Effector CD4-positive, alpha-beta T cell (primary cell): ENCODE measurements at places on chromosomes 3 and 15.

DNA sequence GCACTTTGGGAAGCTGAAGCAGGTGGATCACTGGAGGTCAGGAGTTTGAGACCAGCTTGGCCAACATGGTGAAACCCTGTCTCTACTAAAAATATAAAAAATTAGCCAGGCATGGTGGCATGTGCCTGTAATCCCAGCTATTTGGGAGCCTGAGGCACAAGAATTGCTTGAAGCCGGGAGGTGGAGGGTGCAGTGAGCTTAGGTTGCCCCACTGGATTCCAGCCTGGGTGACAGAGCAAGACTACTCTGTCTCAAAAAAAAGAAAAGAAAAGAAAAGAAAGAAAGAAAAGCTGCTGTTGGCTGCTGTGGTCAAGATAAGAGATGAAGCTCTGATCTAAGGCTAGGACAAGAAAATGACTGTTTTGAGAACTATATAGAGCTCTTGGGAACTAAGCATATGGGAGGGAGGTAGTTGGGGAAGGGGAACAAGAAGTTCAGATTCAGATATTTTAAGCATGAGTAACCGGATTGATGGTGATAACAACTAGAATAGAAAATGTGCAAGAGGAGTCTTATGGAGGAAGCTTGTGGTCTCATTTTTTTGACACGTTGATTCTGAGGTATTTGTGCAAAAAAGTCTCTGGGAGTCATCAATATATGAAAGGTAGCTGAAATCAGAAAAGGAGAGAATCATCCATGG lies 25.7 kb downstream of the DNAH12 start:
- no peak for DNase-seq

GRCh38 chr3:112689989-112690388 lies 49.0 kb upstream of the CCDC80 start:
- no peak for DNase-seq

GRCh38 chr3:177491296-177492032 lies 294.2 kb upstream of the TBL1XR1 start:
- DNase-seq = no peak

DNA sequence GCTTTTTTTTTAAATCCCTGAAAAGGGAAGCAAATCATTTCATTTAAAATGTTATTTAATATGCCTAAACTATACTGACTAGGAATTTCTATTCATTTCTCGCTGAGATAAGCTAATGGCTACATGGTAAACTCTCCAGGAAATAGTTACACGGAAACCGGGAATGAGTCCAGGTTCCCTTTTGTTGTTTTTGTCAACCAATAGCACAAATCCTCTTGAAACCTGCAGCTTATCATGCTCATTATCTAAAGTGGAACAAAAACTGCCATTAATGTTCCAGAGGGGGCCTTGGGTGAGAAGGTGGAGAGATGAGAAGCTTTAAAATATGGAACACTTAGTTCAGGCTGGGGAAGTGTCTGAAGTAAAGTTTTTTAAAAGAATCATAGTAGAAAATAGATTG lies 113.5 kb upstream of the ALCAM start:
- no peak for DNase-seq

- no peak for DNase-seq
Measured at GRCh38 chr15:49809894-49810609, 189.2 kb downstream of the DTWD1 start.

DNA sequence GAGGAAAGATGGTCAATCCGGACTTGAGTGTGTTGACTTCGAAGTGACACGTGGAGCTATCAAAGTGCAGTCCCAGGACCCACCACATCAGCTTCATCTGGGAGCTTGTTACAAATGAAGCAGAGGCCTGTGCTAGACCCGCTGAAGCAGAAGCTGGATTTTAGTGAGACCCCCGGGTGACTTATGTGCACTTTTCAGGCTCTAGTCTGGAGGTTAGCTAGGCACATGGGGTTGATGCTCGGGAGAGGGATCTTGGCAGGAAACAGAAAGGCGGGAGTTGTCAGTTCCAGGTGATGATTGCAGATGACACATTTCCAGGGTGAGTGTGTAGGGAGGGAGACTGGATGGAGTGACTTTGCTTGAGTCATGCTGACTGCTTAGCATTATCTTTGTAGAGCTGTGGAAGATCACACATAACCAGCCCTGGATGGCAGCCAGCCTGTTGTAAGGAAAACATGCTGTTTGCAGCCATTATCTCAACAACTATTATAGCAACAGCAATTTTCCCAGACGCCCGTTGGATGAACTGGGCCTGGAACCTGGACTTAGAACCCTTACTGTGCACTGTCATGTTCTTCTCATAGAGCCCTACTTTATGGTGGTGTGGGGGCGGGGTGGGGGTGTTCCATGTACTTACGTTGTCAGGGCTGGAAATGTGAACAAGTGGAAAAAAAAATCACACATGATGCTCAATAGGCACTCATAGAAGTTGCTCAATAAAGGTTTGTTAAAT lies 122.4 kb downstream of the THSD4 start:
- DNase-seq = no peak

- DNase-seq = no peak
Measured at GRCh38 chr3:149647285-149647684, 10.5 kb downstream of the WWTR1 start.

GRCh38 chr15:69289342-69290146 lies 9.2 kb upstream of the PAQR5 start:
- DNase-seq = no peak

DNA sequence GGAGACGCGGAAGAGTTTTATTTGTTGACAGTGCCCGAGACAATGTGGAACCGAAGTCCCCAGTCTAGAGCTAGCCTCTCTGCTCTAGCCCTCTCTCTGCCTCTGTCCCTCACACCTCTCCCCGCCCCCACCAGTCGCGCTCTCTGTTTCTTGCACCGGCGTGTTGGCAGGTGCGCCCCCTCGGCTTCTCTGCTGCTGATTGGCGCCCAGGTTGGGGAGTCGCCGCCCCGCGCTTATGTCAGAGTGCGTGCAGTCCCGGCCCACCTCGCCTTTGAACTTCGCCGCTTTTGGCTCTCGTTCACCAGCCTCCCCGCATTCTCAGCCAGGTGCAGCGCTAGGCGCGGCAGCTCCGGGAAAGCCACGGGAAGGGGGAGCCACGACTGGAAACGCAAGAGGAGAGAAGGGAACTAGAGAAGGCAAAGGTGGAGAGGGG lies at the start of gene SOX14:
TSS of gene SOX14 (plus strand) at position 315 of the 433 bp plus-strand sequence. CDS start 470 bp downstream, outside the sequence.
- DNase-seq = no peak

DNA sequence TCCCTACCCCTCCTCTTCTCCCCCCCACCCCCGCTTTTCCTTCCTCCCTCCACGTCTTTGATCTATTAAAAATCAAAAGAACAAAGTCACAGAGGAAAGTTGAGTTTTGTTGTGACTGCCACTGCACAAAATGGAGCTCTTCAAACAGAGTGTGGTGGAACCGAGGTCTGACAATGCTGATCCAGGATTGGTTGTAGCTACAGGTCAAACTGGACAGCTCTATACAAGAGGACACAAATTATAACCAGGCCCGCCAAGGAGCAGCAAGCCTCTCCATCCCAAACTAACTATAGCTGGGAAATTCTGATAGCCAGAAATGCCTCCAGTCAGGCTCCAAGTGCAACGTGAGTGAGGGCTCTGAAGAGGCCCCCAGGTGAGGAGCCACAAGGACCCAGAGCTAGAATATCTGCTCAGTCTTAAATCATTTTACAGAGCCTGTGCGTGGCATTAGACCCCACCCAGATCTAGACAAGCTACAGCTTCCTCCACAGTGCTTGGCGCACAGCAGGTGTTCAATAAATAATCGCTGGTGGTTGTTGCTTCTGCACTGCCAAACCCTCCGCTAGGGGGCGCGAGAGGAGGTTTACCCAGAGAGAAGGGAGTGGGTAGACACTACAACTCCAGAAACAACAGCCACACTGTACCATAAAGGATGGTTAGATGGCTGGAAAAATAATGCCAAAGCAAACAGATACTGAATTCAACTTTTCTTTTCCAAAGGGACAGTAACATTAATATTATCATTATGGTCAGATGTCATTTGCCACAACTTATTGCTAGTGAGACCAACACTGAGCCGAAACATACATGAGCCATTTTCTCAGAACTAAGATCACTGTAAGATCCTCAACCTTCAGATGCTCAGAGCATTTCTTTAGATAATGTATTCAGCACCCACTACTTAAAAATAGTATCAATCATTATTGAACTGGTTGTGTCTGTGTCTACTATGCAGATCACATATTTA lies 44.6 kb downstream of the ZIC4 start:
- no peak for DNase-seq

DNA sequence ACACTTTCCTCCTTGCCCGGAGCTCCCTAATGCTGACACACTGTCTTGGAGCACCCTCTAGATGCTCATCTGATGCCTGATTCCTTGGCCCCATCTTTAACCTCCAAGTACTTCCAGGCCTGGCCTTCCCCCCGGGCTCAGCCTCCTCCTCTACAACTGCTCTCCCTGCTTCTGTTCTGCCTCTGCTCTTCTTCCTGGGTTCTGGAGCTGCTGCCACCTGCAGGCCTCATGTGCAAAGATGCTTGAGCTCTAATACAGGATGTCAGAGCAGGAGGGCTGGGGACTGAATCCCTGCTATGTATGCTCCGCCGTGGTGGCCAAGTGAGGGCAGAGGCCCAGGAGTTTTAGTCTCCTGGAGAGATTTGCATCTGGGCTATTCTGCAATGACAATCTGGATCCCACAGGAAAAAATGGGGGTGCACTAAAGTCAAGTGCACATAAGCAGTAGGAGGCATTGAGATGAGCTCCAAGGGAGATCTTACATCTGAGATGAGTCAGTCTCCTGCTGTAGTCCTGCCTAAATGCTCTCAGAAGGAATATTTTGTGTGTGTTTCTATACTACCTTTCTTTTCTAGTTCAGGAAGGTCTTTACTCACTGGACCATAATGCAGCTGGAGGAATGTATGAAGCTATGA lies 296.3 kb downstream of the UACA start:
- no peak for DNase-seq

DNA sequence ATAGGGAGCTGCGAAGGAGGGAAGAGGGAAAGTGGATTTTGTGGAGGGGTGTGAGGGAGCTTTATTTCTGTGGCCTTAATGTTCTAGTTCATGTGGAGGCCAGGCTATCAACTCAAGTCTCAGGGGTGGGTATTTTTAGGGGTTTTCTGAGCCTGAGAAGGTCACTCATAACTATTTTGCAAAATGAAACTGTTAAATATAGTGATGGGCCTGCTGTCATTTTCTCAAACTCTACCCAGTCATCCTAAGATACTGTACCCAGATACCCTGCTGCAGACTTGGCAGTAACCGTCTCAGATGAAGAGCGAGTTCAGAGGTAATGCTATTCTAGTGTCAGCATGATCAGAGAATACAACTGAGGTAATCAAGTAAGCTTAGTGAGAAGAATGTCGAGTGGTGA lies 545.0 kb upstream of the TBL1XR1 start:
- no peak for DNase-seq

GRCh38 chr3:40143283-40144090 lies 166.0 kb upstream of the EIF1B start:
- DNase-seq = no peak

GRCh38 chr3:51869304-51869703 lies 6.1 kb downstream of the IQCF5 start:
- DNase-seq = no peak

GRCh38 chr3:13704174-13704573 lies 155.2 kb downstream of the FBLN2 start:
- no peak for DNase-seq

DNA sequence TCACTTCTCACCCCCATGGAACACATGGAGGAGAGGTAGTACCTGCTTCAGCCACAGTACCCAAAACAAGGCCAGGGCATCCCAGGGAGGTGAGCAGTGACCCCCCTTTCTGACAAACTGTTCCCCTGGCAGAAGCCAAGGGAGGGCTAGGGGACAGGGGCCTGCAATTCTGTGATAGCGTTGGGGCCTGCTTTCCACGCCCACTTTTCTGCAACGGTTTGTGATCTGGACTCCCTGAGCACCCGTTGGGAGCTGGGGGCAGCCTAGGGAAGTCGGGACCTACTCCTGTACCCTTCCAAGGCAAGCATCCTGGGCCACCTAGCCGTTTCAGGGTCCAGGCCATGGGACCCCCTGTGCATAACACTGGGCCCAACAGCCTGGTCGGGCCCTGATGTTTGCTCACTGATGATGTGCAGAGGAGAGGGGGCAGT lies 996 bp upstream of the DNAJA4 start:
- DNase-seq = no peak

GRCh38 chr3:82262193-82262592 lies 500.7 kb upstream of the GBE1 start:
- DNase-seq = no peak

- DNase-seq = no peak
Measured at GRCh38 chr3:31291818-31292217, 240.9 kb upstream of the STT3B start.

DNA sequence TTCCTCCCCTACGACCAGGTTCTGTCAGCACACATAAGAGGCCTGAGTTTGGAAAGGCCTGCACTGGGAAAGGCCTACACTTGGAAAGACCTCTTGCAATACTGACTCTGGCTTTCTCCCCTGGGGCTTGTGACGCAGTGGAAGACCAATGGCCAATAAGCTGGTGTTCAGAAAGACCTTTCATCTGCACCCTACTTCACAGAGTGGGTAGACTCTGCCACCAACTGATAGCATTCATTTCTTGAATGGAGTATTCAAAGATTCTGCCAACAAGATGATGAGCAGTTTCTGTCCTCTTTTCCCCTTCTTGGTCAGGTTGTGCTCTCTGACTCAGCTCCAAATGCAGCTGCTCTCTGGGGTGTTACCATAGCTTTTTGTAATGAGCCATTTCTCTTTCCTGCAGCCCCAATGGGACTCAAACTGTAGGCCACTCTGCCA lies 48.8 kb downstream of the TIPARP start:
- DNase-seq = no peak
